Amygdala (tissue), 56 donors: ENCODE measurements at places on chromosomes 2 and 18.

DNA sequence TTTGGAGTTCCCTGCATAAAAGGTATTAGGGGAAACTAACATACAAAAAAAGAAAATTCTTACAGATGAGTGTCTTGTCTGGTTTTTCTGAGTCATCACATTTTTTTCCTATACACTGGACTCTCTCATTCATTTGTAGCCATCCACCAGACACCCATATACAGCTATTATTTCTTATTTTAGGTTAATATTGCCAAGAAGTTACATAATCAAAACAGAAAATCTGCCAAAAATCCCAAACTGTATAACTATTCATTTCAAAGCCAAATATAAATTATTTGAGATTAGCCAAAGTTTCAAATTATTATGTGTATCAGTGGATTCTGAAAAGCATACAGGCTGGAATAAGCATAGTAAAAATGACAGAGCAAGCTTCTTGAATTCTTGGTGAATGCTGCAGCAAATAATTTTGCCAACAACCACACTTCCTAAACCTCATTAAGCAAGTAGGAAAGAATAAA, 191.2 kb downstream of the NCKAP5 start:
- no peak for DNase-seq

GRCh38 chr2:170012773-170013172, 165.2 kb upstream of the MYO3B start:
- DNase-seq: no peak

GRCh38 chr2:60867848-60868247, 13.5 kb upstream of the REL start:
- no peak for DNase-seq

- DNase-seq: no peak
Measured at GRCh38 chr18:32093523-32093922, 1.8 kb downstream of the RNF138 start.

DNA sequence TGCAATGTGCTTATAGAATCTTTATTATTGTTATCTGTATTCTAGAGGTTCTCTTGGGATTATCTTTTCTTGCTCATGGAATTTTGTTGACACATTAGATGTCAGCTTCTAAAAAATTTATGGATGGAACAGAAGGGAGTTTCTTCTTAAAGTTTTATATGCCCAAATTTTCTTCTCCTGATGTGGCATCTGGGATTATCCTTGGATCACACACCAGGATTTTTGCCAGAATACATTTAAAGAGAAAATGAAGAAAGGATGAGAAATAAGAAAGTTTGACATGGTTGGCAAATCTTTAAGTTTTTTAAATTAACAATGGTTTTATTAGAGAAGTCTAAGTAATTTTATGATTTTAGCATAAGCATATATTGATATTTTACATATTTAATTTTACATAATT, 706.7 kb upstream of the TMEFF2 start:
- no peak for DNase-seq

DNA sequence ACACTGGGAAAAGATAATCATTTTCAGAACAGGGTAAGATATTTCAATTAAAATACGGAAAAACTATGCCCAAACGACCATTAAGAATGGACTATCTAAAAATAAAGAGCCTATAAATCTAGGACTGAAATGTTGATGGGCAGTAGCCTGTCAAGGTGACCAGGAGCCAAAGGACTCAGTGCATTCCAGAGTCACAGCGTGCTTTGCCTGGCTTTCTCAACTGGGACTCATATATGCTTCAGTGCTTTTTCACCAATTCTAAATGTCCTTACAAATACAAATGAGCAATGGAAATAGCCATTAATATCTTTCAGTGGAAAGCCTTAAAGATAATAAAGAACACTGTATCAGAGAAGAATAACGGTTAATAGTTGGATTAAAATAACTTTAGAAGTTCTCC, 35.4 kb downstream of the PREPL start:
- no peak for DNase-seq

- no peak for DNase-seq
Measured at GRCh38 chr2:133848111-133848649, 279.9 kb upstream of the NCKAP5 start.

DNA sequence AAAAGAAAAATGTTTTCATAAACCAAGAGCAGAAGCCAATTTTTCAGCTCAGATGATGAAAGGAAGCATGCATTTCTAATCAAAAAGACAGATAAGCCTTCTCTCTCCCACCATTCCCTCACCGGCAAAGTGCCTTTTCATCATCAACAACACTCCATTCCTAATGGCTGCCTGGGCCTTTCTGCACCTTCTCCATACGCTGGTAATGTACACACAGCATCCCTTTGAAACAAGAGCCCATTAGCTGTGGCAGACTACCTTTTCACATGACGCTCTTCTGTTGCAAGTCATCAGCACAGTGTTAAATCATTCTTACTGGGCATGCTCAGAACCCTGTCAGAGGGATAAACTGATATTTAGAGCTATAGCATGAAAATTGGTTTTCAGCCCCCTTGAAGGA, 408.9 kb downstream of the MEIS1 start:
- no peak for DNase-seq

- no peak for DNase-seq
Measured at GRCh38 chr2:132668987-132669907, 758 bp downstream of the LYPD1 start.

- DNase-seq: no peak
Measured at GRCh38 chr2:74741629-74742028, 87.6 kb downstream of the SEMA4F start.

DNA sequence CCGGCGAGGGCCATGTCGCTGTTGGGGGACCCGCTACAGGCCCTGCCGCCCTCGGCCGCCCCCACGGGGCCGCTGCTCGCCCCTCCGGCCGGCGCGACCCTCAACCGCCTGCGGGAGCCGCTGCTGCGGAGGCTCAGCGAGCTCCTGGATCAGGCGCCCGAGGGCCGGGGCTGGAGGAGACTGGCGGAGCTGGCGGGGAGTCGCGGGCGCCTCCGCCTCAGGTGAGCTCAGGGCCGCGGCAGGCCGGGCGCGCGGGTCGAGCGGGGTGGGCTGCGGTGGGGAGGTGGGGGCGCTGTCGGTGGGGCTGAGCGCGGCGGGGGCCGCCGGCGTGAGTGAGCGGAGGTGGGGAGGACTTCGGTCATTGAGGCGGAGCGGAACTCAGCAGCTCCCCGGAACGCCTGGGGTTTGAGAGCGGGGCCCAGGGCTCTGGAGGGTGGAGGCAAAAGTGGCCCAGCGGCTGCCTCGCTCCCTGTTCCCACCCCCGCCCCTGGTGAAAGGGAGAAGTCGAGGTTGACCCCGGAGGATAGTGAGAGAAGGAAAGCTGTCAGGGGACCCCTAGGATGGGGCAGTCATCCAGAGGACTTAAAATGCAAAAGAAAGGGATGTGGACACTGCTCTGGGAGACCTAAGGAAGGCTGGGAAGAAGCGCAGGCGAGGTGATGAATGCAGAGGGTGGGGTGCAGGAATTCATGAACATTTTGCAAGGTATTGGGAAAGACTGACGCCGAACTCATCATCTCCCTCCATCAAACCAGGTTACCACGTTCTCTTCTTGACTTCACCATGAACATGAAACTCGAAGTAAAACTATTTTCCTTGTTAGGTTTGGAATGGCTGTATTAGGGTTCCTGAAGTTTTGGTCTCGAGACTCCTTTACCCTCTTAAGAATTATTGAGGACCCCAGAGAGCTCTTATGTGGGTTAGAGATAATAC, 633 bp downstream of the MALT1 start:
- no peak for DNase-seq

GRCh38 chr2:217835931-217836891, 166.6 kb downstream of the TNS1 start:
- no peak for DNase-seq

- no peak for DNase-seq
Measured at GRCh38 chr18:53441761-53442414, 782.6 kb downstream of the MBD2 start.

GRCh38 chr18:23532848-23533247, 29.5 kb downstream of the RMC1 start:
- no peak for DNase-seq

- DNase-seq: no peak
Measured at GRCh38 chr2:138960191-138960590, 180.0 kb upstream of the NXPH2 start.

DNA sequence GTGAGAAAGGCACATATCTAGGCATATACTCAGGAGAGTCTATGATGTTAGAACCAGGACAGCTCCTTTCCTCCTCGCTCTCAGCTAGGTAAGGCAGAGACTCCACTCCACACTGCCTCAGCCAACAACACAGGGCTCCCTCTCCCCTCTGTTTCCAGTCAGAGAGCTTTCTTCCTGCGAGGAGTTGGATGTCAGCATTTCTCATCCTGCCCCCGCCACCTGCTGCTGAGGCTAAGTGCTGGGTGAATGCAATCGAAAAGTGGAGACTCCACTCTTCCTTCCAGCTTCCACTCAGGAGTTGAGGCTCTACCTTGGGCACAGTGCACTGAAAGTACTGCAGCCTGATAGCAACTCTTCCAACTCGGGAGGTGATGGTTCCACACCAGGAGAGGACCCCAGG, 177.2 kb upstream of the RAB6C start:
- DNase-seq: no peak

GRCh38 chr2:43218702-43219382, 7.6 kb downstream of the ZFP36L2 start:
- peak; percentile 23 for DNase-seq

GRCh38 chr2:70834106-70834505, 1.5 kb downstream of the CD207 start:
- no peak for DNase-seq

DNA sequence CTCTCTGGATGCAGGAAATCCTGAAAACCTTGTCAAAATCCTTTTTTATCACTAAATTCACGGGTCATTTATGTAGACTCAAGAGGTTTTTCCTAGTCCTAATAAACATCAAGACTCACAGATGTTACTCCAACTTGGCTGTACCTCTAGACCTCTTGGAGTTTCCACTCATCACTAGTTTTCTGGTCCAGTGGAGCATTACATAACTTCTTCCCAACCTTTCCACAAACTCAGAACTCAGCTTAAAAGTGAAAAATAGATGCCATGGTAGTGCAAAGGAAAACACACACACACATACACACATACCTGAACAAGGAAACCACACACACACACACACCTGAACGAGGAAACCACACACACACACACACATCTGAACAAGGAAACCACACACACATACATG, 807.2 kb downstream of the LRP1B start:
- no peak for DNase-seq

DNA sequence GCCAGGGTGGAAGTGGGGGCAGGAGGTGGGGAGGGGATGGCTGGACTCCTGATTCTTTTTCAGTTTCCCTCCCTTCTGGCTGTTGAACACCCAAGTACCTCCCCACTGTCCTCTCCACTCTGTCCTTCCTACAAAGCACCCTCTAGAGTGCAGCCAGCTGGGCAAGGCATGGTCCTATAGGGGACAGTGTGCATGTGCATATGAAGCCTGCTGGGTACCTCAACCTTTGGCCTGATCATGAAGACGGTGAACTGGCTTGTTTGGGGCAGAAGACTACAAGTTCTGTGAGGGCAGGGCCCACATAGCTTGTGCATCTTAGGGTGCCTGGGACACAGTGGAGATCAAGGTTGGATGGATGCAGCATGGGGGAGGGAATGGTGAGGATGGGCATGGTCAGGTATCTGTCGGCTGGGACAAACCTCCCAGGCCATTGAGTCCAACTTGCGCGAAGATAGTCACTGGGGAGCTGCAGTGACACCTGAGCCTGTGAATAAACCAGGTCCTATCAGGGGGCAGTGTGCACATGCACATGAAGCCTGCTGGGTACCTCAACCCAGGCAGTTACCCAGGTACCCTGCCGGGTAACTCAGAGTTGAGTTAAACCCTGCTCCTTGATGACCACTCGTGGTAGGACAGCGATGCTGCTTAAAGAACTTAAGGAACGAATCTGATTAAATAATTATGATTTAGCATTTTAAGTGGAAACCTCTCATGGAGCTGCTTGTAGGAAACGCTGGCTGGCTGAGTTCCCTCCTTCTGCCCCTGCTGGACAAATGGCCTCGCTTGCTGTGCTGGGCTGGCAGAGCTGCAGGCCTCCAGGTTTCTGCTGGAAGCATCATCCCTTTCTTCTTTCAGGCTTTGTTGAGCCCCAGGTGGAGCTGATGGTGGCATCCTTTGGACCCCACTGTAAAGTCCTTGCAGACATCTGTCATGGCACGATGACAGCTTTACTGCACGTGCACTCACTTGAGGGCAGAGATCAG, 84.0 kb downstream of the POLR1A start:
- no peak for DNase-seq

DNA sequence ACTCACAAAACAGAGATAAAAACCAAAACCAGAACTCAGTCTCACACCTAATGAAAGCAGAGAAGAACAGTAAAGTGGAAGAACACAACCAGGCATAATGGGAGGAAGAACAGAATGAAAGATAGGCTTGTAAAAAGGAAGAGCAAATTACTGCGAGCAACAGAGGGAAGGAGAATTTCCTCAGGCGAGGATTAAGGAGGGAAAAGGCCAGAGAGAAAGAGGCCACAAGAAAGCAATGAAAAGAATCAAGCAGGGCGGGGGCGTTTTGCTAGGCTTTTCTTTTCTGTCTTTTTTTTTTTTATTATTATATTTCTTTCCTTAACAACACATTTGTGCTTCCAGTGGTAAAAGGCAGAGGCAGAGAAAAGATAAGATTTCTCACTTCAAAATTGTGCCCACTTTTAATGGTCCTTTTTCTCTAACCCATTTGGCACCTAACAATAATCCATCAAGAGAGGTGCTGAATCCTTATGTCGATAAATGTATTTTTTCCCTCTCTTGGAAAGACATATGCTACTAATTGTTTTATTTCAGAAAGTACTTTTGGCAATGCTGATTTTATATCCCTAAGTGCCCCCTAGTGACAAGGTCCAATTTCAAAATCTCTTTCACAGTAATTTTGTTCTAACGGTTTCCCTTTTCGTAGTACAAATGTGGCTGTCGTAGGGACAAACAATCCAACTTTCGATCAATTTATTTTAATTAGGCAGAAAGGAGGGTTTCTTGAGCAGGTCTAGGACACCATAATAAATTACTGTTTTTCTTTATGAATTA, 138.7 kb upstream of the AQP4 start:
- no peak for DNase-seq

DNA sequence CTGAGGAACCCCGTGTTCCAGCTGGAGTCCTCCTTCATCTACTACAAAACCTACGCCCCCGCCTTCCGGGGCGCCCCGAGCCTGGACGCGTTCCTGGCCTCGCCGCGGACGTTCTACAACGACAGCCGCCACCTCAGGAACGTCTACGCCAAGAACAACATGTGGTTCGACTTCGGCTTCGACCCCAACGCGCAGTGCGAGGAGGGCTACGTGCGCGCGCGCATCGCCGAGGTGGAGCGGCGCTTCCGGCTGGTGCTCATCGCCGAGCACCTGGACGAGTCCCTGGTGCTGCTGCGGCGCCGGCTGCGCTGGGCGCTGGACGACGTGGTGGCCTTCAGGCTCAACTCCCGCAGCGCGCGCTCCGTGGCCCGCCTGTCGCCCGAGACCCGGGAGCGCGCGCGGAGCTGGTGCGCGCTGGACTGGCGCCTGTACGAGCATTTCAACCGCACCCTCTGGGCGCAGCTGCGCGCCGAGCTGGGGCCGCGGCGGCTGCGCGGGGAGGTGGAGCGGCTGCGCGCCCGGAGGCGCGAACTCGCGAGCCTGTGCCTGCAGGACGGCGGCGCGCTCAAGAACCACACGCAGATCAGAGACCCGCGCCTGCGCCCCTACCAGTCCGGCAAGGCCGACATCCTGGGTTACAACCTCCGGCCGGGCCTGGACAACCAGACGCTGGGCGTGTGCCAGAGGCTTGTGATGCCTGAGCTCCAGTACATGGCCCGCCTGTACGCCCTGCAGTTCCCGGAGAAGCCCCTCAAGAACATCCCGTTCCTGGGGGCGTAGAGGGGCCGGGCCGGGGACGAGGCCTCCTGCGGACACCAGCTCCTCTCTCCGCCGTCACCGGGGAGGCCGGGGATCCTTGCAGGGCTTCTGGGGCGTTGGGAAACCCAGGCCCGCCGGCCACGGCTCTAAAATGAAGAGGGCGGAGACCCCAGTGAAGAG, 5.3 kb upstream of the NEU4 start:
- DNase-seq: no peak

- DNase-seq: no peak
Measured at GRCh38 chr2:99877963-99878362, 264.4 kb downstream of the AFF3 start.
